ENCODE measurements at places on chromosomes 5 and 9.
A peak's percentile ranks its signal among the peaks of the same experiment; 100 is the strongest.

GRCh38 chr5:87081511-87082372 lies 185.9 kb upstream of the RASA1 start:
- no peak for DNase-seq

DNA sequence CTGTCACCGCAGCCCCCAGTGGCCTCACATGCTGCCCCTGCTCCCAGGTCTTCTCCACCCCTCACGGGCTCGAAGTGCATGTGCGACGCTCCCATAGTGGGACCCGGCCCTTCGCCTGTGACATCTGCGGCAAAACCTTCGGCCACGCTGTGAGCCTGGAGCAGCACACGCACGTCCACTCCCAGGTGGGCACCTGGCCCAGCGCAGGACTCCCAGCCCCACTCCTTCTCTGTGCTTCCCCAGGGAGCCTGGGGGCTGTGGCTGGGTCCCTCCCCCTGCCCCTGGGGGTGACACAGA lies 10.5 kb downstream of the GFI1B start:
- no peak for DNase-seq

GRCh38 chr9:35028341-35028740 lies 38.8 kb downstream of the DNAJB5 start:
- DNase-seq: no peak

- peak; percentile 60 for DNase-seq
Observed at GRCh38 chr9:124527781-124528180, 20.6 kb upstream of the NR5A1 start.

DNA sequence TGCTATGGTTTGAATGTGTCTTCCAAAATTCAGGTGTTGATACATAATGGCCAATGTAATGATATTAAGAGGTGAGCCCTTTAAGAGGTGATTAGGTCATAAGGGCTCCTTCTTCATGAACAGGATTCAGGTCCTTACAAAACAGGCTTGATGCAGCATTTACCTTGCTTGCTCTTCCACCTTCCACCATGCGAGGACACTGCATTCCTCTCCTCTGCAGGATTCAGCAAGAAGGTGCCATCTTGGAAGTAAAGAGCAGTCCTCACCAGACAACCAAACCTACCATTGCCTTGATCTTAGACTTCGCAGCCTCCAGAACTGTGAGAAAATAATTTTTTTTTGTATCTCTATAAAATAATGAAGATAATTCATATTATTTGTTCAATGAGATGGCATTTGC lies 314.0 kb upstream of the SMARCA2 start:
- DNase-seq: no peak

GRCh38 chr5:69257577-69257976 lies 22.9 kb downstream of the CDK7 start:
- no peak for DNase-seq

GRCh38 chr5:179112469-179113142 lies 52.4 kb downstream of the ZNF354C start:
- no peak for DNase-seq

- no peak for DNase-seq
Observed at GRCh38 chr9:113468716-113469448, 5.4 kb downstream of the RGS3 start.

- no peak for DNase-seq
Observed at GRCh38 chr5:132179405-132179804, 48.2 kb downstream of the P4HA2 start.

DNA sequence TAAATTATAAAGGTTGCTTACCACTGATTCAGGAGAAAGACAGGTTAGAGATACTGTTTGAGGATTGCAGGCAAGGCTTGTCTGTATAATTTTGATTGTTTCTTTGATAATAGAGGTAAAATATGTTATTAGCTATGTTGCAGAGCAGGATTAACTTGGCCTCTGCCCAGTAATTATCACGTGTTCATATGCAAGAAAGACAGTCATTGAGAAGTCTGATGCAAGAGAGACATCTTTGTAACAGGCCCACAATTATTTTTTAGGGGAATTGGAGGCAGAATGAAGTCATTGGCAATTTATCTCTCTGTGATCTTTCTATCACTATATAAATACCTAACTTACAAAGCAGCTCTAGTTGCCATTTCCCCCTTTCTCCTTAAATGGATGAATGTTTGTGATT lies 46.0 kb downstream of the SLC44A1 start:
- DNase-seq: peak; percentile 44

DNA sequence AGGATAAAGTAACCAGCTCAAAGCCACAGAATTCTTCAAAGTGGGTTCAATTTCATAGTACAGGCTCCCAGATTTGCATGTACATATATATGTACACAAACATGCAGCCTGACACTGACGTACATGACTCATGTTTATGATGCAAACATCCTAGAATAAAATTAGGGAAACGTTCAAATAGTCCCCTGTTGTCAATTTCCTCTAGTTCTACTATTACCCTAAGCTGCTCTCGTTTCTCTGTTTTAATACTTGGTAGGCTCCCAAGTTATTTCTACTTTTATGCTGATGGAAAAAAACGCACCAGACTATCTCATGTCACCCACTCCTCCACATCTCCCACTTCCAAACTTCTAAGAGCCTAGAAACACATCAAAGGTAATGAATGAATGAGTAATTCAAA lies 229.7 kb downstream of the EPB41L4A start:
- DNase-seq: no peak

DNA sequence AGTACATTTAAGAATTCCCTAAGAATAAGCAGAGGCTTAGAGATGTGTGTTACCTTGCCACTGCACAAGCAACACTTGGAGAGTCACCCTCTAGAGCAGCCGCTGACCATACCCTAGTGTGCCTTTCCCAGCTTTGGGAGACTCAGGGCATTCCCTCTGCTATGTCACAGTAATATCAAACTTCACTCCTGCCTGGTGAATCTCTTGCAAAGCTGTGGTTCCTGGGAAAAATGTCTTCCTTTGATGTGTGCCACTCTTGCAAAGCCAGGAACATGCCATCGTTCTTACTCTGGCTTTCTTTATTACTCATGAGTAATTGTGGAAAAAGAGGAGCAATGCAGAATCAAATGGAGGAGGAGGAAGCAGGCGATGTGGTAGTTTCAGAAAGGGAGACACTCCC lies 173.2 kb downstream of the CCDC192 start:
- no peak for DNase-seq

DNA sequence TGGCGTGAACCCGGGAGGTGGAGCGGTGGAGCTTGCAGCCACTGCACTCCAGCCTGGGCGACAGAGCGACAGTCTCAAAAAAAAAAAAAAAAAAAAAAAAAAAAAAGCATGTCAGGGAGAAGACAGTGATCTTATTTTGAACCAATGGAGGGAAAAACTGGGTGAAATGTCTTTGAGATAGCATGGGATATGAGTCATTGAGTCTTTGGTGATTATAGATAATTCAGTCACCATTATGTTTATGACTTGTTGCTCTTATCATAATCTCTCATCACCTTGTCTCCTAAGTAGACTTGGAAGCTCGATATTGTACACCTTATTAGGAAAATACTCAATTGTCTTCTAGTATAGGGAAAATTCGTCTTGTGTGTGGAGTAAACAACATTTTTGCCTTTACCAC lies 55.1 kb upstream of the KDM4C start:
- no peak for DNase-seq

- no peak for DNase-seq
Observed at GRCh38 chr9:5429873-5430564, 7.7 kb downstream of the PLGRKT start.

- DNase-seq: no peak
Observed at GRCh38 chr9:79812099-79812498, 240.3 kb downstream of the TLE4 start.

GRCh38 chr5:94711785-94712184 lies 93.3 kb downstream of the SLF1 start:
- no peak for DNase-seq

DNA sequence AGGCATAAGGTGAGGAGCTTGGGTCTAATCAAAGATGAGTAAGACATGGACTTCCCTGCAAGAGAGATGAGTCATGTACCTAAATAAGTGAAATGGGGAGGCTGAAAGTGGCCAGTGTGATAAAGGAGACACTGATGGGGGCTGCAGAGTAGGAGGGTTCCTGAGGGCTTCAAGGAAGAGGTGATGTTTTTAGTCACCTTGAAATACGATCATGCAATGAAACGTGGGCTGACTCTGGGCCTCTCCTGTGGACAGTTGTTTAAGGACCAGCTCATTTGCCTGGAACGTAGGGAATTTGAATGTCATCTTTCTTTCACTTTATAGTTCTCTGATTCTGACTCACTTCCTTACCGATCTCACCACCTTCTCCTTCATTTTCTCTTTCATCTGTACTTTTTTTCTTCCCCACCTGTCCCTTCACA lies 49.6 kb upstream of the CPLX2 start:
- DNase-seq: no peak
